HL-60 (cell line): ENCODE measurements at places on chromosomes 1 and 21.

DNA sequence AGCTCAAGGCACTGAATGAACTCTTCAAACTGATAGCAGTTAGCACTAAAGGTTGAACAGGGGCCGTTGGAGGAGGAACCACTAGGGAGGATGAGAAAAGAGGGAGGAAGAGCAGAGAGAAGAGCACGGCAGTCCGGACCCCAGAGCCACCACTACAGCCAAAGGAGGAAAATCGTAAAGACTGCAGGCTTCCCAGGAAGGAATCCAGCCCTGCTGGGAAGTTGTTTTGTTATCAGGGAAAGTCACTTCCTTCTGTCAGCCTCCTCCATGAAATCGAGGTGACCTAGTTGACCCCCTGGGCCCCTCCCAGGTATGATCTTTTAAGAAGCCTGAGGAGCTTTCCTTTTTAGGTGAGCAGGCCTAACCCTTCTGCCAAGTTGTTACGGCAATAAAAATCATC lies 88.2 kb downstream of the PBX1 start:
- DNase-seq: no peak

- DNase-seq: peak; percentile 7
These were observed 141.4 kb upstream of the ARHGEF16 start for GRCh38 chr1:3312898-3313575.

DNA sequence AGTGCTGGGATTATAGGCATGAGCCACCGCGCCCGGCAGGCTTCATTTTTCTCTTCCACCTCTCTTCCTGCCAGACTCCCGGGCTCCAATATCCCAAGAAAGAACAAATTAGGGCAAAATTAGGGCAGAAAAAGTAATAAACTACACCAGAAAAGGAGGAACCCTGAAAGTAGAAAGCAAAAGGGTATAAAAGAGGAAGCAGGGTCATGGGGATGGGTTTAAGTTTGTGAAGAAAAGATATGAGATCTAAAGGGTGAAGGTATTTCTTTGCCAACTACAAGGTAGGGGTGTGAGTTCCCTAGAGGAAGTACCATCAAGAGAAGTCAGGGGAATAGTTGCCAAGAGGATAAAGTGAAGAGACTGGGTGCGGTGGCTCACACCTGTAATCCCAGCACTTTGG lies 9.9 kb downstream of the PTPN22 start:
- DNase-seq: peak; percentile 31

GRCh38 chr1:55192093-55192492 lies 23.1 kb downstream of the USP24 start:
- no peak for DNase-seq

DNA sequence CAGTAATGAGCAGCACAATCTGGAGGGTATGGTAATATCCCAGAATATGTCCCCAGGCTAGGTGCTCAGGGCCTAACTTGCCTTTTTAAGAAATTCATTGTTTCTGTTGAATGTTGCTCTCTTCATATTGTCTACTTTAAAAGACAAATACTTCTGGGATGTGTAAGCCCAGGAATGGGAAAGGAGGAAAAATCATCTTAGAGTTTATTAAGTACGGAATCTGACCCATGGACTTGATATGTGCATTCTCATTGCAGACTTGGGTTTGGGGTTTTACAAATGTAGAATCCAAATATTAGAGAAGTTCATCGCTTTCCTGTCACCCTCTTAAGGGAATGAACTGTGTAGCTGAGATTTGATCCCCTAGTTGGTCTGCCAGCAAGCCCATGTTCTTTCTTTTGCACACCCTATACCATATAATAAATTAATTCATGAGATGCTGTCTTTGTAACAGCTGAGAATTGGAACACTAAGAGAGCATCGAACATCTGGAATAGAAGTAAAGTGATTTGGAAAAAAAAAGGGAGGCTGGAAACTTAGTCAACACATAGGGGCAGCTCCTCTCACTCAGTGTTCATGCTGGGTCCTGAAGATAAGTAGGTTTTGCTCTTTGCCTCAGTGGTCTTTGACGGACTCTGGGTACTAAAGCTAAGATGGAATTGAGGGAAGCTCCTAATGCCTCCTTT lies 235.8 kb upstream of the C1orf105 start:
- no peak for DNase-seq

GRCh38 chr1:222970040-222970439 lies 155.2 kb downstream of the DISP1 start:
- DNase-seq: no peak

- DNase-seq: no peak
These were observed 234.3 kb upstream of the ADAMTS5 start for GRCh38 chr21:27201197-27201596.

- DNase-seq: no peak
These were observed 282.2 kb downstream of the ZNF648 start for GRCh38 chr1:181779343-181779742.

- no peak for DNase-seq
These were observed 12.5 kb downstream of the RIMS3 start for GRCh38 chr1:40652979-40653378.

- no peak for DNase-seq
These were observed 154.6 kb upstream of the LRRC7 start for GRCh38 chr1:69413129-69413528.

- DNase-seq: no peak
These were observed 77.7 kb downstream of the RHOU start for GRCh38 chr1:228812961-228813360.

GRCh38 chr1:44801491-44802305 lies 1.5 kb downstream of the PLK3 start:
- no peak for DNase-seq

- DNase-seq: no peak
These were observed 26.0 kb upstream of the ESRRG start for GRCh38 chr1:216749232-216749631.

DNA sequence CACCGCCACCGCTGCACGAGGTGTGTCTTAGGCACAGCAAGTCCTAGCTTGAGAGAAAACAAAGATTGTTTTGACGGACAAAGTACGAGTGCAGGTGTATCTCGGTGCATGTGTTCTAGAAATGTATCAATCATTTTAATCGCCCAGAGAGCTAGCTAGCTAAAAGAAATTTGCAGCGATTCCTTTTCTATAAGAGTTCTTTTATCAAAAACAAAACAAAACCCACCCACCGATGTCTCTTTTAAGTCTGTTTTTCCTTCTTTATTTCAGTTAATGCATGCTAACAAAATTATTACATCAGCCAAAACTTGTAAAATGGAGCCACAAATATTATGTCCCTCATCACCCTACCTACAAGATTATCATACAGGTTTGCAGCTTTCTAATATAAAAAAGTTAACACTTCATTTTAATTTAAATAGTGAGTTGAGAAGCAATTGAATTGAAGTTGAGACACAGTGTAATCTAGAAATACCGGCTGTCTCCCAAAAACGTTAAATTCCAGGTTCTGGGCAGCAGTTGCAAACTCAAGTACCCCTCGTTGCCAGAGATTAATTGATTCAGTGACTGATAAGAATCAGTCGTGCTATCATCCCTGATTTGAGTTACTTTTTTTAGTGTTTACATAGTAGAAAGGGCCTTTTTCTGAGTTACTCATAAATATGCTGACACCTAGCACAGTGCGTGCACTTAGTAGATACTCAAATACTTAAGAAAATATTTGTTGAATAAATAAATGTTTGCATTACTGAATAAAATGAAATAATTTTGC lies 1.5 kb upstream of the SYDE2 start:
- DNase-seq: no peak

- DNase-seq: no peak
These were observed 12.6 kb upstream of the EDN2 start for GRCh38 chr1:41497056-41497440.

- DNase-seq: no peak
These were observed 16.4 kb upstream of the C1orf105 start for GRCh38 chr1:172404121-172404520.

DNA sequence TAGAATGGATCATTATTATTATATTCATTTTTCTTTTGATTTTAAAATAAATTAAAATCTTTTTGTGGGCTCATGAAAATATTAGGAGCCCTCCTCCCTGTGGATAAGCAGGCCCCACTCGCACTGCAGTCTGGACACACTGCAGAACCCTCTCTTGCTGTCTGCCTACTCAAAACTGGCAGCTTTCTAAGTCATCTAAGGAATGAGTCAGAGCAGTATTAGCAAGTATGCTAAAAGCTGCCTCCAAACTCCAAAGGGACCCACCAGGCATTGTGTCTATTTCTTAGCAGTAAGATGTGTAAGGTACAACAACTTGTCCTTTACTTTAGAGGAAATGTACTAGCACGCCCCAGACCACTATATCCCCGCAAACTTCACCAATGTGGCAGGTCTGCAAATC lies 108.8 kb downstream of the SYF2 start:
- no peak for DNase-seq

DNA sequence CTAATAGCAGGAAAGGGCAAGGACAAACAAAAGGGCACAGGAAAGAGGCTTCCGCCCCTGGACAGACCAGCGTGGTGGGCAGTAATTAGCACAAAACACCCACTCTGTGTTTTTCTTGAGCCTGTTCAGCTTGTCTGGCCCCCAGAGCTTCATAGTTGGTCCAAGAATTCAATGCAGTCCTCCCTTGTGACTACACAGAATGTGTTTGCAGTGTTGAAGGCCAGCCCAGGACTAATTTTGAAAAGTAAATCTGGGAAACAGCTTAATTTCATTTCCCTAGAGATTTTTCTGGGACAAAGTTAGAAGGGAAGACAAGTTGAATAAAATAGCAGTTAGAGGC lies 49.2 kb upstream of the LMO4 start:
- no peak for DNase-seq

DNA sequence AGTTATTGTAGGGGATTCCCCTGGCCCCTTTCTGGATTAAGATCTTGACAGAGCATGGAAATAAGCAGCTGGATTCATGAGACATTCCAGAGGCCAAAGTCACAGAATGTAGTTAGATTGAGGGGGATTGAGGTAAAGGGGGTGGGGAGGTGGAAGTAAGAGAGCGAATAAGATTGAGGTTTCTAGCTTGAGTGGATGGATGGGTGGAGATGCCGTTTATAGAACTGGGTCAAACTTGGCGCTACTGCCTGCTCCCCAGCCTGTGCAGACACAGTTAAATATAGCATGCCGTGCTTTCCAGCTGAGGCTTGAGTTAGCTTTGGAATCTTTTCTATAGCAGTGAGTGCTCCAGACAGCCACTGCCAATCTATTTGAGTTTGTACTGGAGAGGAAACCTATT lies 85.7 kb downstream of the DYRK1A start:
- DNase-seq: no peak

DNA sequence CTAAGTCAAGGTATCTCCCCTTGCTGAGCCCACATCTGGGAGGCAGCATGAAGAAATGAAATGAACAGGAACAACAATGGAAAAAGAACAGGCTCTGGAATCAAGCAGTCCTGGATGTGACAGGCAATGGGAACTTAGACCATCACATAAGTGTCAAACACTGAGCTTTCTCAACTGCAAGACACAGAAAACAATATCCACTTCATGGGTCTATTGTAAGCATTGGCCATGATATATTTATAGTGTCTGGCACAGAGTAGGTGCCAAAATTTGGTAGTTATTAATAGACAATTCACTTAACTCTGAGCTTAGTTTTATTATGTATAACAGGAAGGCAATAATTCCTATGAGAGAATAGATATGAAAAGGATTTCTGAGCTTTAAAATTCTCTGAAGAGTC lies 64.1 kb upstream of the ATP1B1 start:
- no peak for DNase-seq

DNA sequence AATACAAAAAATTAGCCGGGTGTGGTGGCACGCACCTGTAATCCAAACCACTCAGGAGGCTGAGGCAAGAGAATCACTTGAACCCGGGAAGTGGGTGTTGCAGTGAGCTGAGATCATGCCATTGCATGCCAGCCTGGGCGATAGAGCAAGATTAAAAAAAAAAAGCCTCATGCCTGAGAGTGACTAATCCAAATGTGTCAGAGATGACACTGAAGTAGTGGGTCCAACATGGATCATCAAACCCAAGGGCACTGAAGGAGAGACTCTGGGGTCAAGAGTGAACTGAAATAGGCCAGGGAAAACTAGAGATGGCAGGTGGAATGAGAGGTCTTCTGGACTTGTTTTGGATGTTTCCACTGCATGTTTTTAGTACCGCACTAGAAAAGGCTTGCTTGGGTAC lies 10.2 kb upstream of the CACHD1 start:
- no peak for DNase-seq

- DNase-seq: no peak
These were observed 2.9 kb downstream of the KCNJ10 start for GRCh38 chr1:160066829-160067745.

DNA sequence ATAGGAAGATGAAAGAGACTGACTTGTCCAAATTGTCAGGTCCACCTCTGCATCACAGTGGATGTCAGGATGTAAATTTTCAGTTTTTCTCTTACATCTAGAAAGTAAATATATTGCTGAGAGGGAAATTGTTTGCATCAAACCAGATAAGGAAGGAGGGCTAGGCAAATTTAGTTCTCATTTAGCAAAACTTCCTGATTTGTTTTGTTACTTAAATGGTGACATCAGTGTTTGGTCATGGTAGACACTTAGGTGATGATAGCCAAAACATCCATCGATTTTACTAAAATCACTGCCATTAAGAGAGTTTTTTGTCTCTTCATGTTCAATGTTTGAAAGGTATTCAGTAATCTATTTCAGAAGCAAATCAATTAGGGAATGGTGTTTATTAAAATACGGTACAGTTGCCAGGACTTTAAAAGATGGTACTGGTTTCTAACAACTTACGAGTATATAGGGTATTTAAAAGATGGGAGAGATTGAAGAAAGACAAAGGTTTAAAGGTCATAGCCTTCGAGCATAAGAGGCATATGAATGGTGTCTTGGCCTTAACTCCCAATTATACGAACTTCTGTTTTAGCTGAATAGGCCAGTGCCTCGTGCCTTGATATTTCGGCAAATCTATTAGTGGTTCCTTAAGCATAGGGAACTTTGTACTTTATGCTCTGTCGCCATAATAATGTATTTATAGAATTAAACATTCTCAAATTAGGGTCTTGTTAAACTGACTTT lies 3.0 kb downstream of the IER5 start:
- no peak for DNase-seq

GRCh38 chr1:228417483-228418203 lies 982 bp upstream of the TRIM17 start:
- DNase-seq: no peak

DNA sequence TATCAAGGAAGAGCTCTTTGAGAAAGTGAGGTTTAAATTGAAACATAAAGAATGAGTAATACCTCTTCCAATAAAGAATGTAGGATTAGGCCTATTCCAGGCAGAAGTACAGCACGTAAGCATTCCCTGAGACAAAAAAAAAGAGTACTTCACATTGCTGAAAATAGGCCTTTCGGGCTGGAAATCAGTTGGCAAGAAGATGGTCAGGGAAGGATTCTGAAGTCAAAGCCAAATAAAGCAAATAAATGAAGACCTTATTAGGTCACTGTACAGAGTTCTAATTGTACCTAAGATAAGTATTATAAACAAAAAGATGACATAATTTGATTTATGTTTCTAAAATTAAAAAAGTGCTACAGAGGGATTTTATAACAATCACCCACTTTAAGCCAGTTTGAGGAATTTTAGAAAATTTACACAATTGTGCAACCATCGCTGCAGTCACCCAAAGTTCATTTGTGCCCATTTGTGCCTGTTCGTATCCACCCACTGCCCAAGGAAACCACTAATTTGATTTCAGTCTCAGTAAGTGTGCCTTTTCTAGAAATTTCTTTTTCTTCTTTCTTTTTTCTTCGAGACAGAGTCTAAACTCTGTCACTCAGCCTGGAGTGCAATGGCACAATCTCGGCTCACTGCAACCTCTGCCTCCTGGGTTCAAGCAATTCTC lies 58.6 kb downstream of the FMO4 start:
- no peak for DNase-seq
